ENCODE measurements at places on chromosomes 5 and 9.

GRCh38 chr5:19694949-19695611 lies 292.9 kb downstream of the CDH18 start:
- no peak for DNase-seq

- no peak for DNase-seq
These were observed 11.3 kb upstream of the SCGB3A1 start for GRCh38 chr5:180602481-180603075.

- DNase-seq = no peak
These were observed 74.3 kb downstream of the GRAMD2B start for GRCh38 chr5:126497506-126497905.

DNA sequence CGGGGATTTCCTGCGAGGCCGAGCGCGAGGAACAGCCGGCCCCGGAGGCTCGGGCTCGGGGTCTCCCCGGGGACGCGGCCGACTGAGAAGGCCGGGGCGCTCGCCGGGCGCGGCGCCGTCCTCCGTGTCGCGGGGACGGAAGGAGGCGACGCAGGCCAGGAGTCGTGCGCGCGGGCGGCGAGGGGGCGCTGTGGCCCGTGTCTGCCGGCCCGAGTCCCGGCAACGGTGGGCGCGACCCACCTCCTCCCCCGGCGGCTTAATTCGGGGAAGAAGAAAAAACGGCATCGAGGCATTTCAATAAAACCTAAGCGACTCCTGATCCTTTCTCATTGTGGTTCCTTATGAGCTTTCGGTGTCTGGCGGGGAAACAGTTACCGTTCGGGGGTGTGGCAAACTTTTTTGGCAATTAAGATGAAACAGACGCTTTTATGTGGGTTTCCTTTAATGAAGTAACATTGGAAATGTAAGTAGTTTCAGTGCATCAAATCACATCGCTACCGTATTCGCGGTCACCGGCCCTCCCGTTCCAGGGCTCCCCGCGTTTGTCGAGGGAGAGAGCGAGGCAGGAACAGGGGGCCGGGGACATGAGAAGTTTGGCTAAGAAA lies 3.7 kb upstream of the IRX2 start:
- DNase-seq = no peak

DNA sequence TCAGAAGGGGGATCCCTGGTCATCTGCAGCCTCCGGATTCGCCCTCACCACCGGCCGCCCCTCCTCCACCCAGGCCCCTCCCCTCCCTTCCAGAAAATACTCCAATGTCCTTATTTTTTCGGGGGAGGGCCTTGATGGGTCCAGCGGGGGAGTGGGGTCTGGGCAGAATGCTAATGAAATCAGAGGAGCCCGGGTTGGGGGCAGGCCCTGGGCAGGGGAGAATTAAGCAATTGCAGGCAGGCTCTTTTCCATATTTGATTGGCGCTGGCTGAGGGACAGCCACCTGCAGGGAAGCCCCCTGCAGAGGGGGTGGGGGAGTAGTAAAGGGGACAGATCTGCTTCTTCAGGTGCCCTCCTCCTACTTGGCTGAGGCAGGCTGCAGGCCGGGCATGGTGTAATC lies 21.3 kb downstream of the PRRX2 start:
- DNase-seq = no peak

DNA sequence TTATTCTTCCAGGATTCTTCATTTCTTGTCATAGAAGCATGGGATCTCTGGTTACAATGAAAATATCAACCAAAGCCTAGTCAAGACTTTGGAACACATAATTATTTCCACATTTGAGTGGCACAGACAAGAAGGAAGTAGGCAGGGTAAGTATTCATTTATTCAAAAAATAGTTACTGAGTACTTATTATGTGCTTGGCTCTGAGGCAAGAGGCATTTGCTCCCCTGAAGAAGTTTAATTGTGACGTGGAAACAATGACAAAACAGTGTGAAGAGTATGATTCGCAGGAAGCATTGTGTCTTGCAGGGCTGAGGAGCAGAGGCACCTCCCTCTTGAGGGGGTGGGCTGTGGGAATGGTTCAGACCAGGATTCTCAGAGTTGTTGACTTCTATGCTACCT lies 45.0 kb upstream of the TNFSF15 start:
- DNase-seq = no peak

- no peak for DNase-seq
These were observed 143.7 kb upstream of the PCA3 start for GRCh38 chr9:76620581-76620980.

- DNase-seq = no peak
These were observed 460 bp downstream of the DMRTA1 start for GRCh38 chr9:22446950-22447617.
